Hepatocyte (in vitro differentiated cells): ENCODE measurements at places on chromosomes 7 and 10. TPM values are rescaled to one million over a fixed set of nuclear protein-coding genes. Genes with fewer than 3 reads are reported as not detected.

DNA sequence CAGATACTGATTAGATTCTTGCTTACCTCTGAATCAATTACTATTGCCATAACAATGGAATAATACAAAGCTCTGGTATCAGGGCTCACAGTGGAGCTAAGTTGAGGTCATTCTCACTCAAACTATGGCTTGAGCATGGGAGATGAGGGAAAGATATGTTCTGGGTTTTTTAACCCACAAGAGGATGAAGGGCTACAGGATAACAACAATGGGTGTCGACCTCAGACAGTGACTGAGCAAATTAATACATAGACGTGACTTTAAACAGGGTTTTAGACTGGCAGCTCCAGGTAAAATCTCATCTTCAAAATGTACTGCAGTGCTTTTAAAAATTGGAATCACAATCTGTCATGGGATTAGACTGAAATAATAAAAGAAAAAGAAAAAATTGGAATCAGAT lies 7.5 kb upstream of the HIBADH start:
- DNase-seq = no peak

The ATG9B gene
- 0.64 and 0.80 TPM in 2 replicates for total RNA-seq

The SMO gene
- total RNA-seq = 46.2 and 48.8 TPM in 2 replicates

GRCh38 chr7:49635800-49636199 lies 137.6 kb upstream of the VWC2 start:
- no peak for DNase-seq

The CCM2 gene
- total RNA-seq = 31.6 and 32.2 TPM in 2 replicates

GRCh38 chr7:158369290-158369689 lies 218.3 kb downstream of the PTPRN2 start:
- DNase-seq = no peak

- DNase-seq = no peak
Measured at GRCh38 chr7:34445653-34446052, 212.4 kb upstream of the NPSR1 start.

- DNase-seq = no peak
Measured at GRCh38 chr10:131021246-131021895, 290.1 kb downstream of the TCERG1L start.

GRCh38 chr7:111878785-111879184 lies 316.5 kb upstream of the IMMP2L start:
- no peak for DNase-seq

GRCh38 chr7:84524714-84525694 lies 330.4 kb upstream of the SEMA3A start:
- no peak for DNase-seq

DNA sequence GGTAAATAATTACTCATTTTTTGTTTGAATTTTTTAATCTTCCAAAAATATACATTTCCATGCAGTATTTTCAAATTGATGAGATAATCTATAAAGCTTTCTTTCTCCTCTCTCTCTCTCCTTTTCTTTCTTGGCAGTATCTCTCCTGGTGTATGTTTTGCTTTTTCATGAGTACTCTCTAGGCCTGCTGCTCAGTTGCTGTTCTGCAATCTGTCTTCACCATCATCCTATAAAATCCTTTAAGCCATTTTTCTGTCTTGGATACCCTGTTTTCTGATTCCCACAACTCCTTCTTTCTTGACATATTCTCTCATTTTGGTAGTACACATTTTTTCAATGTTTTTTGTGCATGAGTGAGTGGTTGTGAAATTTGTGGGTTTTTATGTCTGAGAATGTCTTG lies 1558.1 kb upstream of the LRRTM3 start:
- no peak for DNase-seq

DNA sequence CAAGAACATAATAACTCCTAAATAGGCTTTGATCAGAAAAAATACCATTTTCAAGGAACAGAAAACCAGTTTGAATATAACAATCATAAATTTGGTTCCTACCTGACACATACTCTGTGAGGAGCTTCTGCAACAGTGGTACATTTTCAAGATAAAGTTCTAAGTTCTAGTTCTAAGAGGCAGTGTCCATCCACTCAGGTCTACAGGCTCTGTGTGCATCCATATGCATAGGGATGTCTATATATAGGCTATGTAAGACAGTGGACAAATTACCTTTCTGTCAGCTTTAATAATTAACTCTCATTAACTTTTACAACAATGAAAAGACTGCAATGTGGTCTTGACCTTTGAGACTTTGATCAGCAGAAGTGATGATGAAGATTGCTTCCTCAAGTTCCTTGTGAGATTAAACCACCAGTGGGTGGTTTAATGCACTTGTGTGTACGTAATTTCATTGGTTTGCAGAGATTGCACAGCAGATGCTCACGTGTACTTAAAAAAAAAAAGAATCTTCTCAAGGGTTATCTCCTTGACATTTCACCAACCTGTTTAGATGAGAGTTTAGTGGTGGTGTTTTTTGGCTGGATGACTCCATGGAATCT lies at the start of gene SLC26A3:
Gene SLC26A3, minus strand, starts transcription at position 215 of the 602 bp plus-strand sequence. CDS start 8,714 bp downstream, outside the sequence.
- DNase-seq = no peak

- no peak for DNase-seq
Measured at GRCh38 chr10:47051741-47052238, 140.6 kb downstream of the PTPN20 start.

- DNase-seq = no peak
Measured at GRCh38 chr7:19620470-19620869, 88.4 kb downstream of the POLR1F start.

GRCh38 chr7:88759230-88760135 lies at the start of gene ZNF804B:
Gene ZNF804B, plus strand, starts transcription at chr7:88759700. Its CDS starts 277 bp downstream, at chr7:88759977.
- peak; percentile 34 for DNase-seq

The STEAP1 gene
- total RNA-seq = 13.6 and 16.7 TPM in 2 replicates

The TET1 gene
- total RNA-seq = 10.4 and 13.6 TPM in 2 replicates

GRCh38 chr7:91243591-91244301 lies 20.5 kb upstream of the FZD1 start:
- no peak for DNase-seq

The SPAM1 gene
- total RNA-seq = 0.28 TPM in 1 of 2 replicates, not detected in the other

DNA sequence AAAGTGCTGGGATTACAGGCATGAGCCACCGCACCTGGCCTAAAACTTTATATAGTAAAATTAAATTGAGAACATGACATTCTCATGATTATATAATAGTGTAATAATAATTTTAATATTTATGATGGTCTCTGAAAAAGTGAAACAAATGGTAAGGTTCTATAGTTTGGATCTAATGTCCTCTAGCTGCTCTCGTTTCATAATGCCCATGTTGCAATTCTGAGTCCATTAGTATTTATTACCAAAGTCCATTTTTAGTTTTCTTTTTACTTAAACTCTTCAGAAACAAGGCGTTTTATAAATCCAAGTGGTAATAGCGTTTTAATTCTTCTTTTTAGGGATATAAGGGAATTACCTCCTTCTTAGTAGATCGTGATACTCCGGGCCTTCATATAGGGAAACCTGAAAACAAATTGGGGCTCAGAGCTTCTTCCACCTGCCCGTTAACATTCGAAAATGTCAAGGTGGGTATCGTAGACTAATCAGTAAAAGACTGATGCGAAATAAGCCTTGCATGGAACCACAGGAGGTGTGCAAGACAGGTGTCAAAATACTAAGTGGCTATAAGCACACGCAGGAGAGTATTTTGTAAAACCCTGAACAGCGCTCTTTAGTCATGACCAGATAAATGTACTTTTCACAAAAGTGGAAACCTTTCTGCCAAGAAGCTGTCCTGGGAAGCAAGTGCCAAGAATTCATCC lies 34.1 kb downstream of the ACADSB start:
- no peak for DNase-seq

GRCh38 chr7:44307301-44307900 lies 18.0 kb downstream of the CAMK2B start:
- DNase-seq = no peak

DNA sequence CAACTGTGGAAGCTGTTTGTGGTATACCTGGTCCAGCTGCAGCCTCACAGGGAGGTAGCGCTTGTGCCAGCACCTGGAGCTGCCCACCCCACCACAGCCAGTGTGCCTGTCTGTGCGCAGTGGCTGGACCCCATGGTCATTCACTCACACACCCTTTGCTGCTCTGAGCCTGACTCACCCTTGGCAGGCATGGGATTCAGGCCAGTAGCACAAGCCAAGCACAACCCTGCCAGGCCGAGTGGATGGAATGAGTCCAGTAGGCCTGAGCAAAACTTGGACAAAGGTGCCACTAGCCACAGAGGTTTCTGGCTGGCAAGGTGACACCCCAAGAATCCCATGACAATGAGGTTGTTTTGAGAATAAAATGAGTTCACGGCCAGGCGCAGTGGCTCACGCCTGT lies 19.0 kb downstream of the RBM48 start:
- DNase-seq = no peak

DNA sequence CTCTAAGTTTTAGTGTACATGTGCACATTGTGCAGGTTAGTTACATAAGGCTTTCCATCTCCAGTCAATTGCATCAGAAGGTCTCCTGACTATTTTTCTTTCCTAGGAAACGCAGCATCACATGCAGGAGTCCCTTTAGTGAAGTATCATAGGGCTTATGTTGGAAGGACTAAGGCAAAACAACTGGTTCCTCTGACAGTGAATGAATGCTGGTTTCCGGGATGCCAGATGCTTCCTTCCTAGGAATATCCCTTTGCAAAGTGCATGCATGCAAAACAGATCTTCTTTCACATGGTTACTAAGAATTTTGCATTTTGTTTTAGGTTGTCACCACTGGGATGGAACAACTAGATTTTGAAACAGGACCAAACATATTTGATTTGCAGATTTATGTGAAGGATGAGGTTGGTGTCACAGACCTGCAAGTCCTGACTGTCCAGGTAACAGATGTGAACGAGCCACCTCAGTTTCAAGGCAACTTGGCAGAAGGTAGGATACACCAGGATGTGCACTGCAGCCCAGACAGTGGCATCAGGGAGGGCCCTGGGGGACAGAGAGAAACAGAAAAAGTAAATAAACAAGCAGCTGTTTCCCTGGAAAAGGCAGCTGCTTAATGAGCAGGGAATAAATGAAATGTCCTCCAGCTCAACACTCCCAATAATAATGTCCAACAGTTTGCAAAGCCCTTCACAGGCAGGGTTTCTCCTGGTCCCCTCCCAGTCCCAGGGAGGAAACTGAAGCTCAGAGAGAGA lies 17.8 kb downstream of the CDHR3 start:
- no peak for DNase-seq

The HABP2 gene
- 102 and 109 TPM in 2 replicates for total RNA-seq

The MINPP1 gene
- total RNA-seq = 52.3 and 56.1 TPM in 2 replicates

GRCh38 chr10:100567249-100567648 lies 31.5 kb downstream of the HIF1AN start:
- no peak for DNase-seq

DNA sequence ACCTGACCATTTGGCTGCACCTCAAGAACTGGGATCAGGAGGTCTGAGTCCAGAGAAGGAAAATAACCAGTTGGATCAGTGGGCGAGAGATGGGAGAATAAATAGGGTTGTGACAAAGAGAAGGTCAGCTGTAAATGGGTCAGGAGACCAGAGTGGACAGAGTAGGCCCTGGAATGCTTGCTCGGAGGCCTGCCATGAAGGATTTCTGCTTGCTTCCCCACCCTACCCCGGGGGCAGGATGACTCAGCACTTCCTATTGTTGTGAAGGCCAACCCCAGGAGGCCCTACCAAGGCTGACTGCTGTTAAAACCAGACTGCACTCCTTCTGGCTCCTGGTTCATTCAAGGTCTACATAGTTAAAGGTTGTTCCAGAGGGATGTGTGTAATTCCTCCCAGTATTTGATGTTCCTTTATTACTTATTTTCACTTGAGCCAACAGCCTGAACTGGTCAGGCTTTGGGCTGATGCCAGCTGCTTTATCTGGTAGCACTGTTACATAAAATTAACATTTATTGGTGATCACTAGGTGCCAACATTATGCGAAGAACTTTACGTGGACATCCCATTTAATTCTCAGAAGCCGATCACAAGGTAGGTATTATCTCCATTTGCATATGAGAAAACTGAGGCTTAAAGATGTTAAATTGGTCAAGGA lies 27.3 kb upstream of the IFRD1 start:
- peak; percentile 83 for DNase-seq

GRCh38 chr7:113000316-113001020 lies 86.2 kb downstream of the GPR85 start:
- no peak for DNase-seq

- DNase-seq = peak; percentile 77
Measured at GRCh38 chr7:101870361-101871062, 53.1 kb downstream of the CUX1 start.

- DNase-seq = peak; percentile 85
Measured at GRCh38 chr10:24518981-24519597, 204.6 kb downstream of the ARHGAP21 start.

The VIPR2 gene
- 2.8 and 3.4 TPM in 2 replicates for total RNA-seq

GRCh38 chr7:49344556-49344955 lies 420.2 kb downstream of the CDC14C start:
- DNase-seq = no peak

The GPR37 gene
- total RNA-seq = 5.8 and 8.8 TPM in 2 replicates
